BJ (cell line): ENCODE measurements at places on chromosomes 7 and 10. TPM values are rescaled to one million over a fixed set of nuclear protein-coding genes. Genes with fewer than 3 reads are reported as not detected.

Gene CC2D2B
- polyA plus RNA-seq = not detected in 2 replicates

Gene GRID2IP
- not detected in 2 replicates for polyA plus RNA-seq

Gene RARRES2
- polyA plus RNA-seq = 6.3 and 7.2 TPM in 2 replicates

Gene PSD
- polyA plus RNA-seq = 1.2 and 1.8 TPM in 2 replicates

Gene LIPK
- polyA plus RNA-seq = not detected in 2 replicates

Gene SLC26A4
- polyA plus RNA-seq = 0.12 and 0.25 TPM in 2 replicates

Gene HOXA10
- 54.7 and 59.6 TPM in 2 replicates for polyA plus RNA-seq

Gene PTPRZ1
- polyA plus RNA-seq = not detected in 2 replicates

Gene CHN2
- not detected in 2 replicates for polyA plus RNA-seq

Gene EZH2
- 11.0 and 15.3 TPM in 2 replicates for polyA plus RNA-seq

Gene CFAP58
- 0.23 and 0.37 TPM in 2 replicates for polyA plus RNA-seq

Gene ZNF518A
- 2.6 and 4.9 TPM in 2 replicates for polyA plus RNA-seq

Gene MAP3K8
- 13.7 and 18.5 TPM in 2 replicates for polyA plus RNA-seq

Gene PYROXD2
- polyA plus RNA-seq = 13.9 and 23.1 TPM in 2 replicates

Gene TFPI2
- 113 and 143 TPM in 2 replicates for polyA plus RNA-seq

Gene MACC1
- not detected in 2 replicates for polyA plus RNA-seq

Gene TMEM26
- 1.3 TPM in 2 replicates for polyA plus RNA-seq

Gene HYAL4
- polyA plus RNA-seq = not detected in 2 replicates

Gene NPSR1
- not detected in 2 replicates for polyA plus RNA-seq

Gene GBX1
- not detected in 2 replicates for polyA plus RNA-seq

Gene COL13A1
- 9.8 and 11.9 TPM in 2 replicates for polyA plus RNA-seq

Gene MYH16
- polyA plus RNA-seq = not detected in 2 replicates

Gene CUZD1
- polyA plus RNA-seq = 0.64 and 0.85 TPM in 2 replicates

Gene IQUB
- 0.02 and 0.05 TPM in 2 replicates for polyA plus RNA-seq

Gene HECW1
- 2.1 and 2.9 TPM in 2 replicates for polyA plus RNA-seq

Gene VKORC1L1
- polyA plus RNA-seq = 11.7 and 21.1 TPM in 2 replicates

Gene VAX1
- 0.22 and 0.23 TPM in 2 replicates for polyA plus RNA-seq

Gene CYP3A7
- not detected in 2 replicates for polyA plus RNA-seq

Gene MRLN
- not detected in 2 replicates for polyA plus RNA-seq

Gene RNF133
- polyA plus RNA-seq = not detected in 2 replicates
